Upper lobe of right lung (tissue), 1 donor: ENCODE measurements at places on chromosomes 16 and 17.

DNA sequence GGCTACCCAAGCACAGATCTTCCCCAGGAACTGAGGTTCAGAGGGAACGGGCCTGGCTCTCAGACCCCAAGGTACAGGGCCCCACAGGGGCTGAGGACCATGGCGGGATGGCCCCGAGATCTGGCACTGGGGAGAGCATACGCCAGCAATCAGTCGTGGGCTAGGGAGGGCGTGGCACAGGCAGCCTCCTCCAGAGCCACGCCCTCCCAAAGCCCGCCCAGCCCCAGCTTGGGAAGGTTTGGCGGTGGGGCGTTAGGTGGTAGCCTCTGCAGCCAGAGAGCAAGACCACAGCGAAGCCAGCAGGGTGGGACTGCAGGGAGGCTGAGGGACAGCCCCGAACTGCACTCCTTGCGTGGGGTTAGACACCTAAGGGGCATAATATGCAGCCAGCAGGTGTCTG, 11.6 kb downstream of the WNT9B start:
- DNase-seq, result no peak

DNA sequence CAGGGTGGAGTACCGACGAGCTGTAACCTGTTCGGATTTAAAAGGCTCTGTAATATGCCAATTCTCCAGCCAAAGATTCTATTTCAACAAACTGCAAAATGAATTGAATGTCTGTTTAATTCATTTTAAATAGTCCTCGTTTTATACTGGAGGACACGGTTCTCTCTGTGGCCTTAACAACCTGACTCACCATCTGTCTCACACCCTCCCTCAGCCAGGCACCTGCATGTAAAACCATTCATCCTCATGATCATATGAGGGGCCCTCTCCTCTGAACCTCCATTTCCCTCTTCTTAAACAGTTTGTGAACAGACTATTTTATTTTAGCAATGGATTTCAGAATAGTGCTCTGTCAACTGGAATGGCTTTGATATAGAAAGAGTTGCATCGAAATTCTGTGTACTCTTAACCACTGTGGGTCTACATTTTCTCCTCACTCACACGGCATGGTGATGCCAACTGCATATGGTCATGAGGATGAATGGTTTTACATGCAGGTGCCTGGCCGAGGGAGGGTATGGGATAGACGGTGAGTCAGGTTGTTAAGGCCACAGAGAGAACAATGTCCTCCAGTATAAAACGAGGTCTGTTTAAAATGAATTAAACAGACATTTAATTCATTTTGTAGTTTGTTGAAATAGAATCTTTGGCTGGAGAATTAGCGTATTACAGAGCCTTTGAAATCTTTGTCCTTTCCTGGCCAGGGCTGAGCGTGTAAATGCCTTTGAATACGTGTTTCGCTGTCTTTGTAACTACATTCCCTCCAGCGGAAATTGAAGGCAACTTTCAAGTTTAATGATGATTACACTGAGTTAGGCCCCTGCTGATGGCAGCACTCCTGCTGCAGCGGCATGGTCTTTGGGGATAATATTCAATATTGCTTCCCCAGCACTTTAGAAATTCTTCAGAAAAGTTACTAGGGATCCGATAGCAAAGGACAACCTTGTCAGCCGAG, 329.6 kb downstream of the SNX29 start:
- no peak for DNase-seq

- DNase-seq, result no peak
Measured at GRCh38 chr17:37147301-37147812, 198.6 kb downstream of the AATF start.

GRCh38 chr17:72642720-72643119, 449.8 kb downstream of the SLC39A11 start:
- DNase-seq, result no peak

DNA sequence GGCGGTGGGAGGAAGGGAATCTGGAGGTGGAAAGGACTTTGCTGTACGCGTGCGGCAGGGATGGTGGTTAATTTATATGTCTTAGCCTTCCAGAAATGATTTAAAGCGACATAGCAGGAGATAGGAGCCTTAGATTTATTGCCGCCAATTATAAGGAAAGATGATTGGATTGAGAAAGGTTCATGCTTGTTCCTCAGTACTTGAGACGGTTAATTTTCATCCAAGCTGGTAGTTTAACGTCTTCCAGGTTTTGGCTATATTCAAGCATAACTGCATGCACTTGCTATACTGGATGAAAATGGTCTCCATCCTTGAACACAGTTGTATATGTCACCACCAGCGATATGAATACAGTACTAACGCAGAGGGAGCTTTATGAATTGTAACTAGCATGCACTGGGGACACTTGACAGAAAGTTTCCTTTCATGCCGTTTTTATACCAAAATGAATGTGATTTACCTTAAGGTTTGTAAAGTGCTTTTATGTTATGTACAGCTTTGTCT, 610 bp upstream of the PEX12 start:
- no peak for DNase-seq

DNA sequence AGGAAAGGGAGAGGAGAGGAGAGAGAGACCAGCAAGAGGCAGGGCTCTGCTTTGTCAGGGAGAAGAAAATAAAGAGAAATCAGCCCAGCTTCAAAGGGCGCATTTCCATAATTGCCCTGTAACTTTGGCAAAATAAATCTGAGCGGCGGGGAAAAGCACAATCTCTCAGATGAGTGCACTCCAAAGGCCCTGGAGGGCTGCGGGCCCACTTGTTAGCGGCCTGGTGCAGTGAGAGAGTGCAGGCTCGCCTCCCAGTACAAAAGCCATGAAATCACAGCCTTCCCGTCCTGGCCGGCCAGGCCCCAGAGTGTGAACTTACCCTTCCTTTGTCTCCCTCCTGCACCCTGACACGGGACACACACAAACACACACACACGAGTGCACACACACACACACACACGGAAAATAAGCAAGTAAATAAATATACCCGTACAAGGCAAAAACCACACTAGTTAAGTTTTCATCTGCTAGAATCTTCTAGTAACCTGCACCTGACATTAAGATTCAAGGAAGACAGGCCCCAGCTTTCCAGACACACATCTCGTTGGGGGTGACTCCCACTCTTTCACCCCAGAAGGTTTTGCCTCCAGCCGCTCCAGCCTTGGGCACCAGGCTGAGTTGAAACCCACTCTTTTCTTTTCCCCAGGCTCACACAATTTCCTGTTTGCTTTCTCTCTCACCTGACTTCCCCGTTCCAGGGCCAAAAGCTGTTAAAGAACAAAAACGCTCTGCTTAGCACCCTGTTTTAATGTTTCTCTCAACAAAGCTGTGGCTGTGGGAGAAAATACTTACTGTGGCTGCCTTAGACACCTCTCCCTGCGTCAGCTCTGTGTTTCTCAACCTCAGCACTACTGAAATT, 8.5 kb downstream of the IRX3 start:
- peak; percentile 82 for DNase-seq
